Activated T-helper 1 cell treated with anti-CD3 and anti-CD28 coated beads, Interleukin-2, amount 50 U/mL, for 16 hours (primary cell): ENCODE measurements at places on chromosomes 12 and 14.

- no peak for DNase-seq
These were observed 31.8 kb downstream of the ELK3 start for GRCh38 chr12:96225994-96226399.

DNA sequence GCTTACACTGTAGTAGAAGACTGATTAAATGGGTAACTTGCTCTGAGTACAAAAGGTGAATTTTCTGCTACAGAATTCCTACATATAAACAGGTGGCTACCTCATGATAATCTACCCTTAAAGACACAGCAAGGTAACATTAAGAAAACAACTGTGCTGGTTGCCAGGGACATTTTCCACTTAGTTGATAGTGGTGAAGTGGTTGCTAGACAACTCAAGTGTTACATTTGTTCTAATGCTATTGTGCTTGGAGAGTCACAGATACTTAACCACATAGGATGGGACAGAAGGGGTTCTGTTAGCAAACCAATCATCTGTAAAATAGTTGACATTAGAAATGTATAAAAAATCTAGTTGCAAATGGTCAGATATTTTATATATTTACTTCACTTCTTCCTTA is 870.3 kb upstream of the SEL1L start:
- no peak for DNase-seq

DNA sequence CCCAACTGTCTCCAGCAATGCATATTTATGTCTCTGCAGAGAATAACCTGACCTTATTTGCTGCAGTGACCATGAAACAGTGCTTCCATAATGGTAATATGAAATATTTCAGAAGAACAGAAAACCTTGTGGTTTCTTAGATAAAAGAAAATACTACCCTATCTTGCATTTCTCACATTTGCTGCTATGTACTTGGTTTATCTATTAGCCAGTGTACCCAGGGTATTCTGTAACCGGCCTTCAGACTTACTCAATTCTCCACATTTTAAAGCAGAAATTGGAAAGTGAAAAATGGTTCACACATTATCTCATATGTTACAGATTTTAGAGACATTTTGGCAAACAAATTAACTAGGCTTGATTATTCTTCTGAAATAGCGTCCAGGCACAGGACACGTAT is 57.9 kb upstream of the CCDC91 start:
- no peak for DNase-seq

DNA sequence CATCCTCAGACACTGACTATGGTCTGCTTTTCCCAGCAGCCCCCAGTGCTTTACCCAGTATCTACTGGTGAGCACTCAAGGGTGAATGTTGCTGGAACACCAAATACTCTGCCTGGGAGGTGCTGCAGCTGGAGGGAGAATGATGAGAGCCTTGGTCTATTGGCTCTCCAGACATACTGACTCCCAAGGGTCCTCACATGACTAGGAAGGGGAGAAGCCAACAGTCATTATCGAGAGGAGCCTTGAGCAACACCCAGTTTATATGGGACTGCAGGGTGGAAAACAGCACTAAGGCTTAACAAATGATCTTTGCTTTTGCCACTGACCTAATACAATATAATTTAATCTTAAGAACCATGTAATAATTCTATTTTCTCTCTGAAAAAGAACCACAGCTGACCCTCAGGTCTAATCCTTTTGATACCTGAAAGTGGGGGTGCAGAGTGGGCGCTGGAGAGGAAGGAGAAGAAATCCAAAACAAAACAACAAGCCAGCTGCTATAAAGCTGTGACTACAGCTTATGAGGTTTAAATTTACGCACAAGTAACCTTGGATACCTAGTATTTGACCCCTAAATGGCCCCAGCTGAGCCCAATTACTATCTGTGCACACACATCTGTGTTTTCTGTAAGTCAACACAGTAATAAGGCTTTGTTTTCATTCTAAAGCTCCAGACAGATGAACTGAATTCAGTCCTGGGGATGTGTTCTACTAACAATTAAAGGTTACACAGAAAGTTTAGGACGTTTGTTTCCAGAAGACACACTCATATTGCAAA is 107.8 kb upstream of the GRIP1 start:
- no peak for DNase-seq

DNA sequence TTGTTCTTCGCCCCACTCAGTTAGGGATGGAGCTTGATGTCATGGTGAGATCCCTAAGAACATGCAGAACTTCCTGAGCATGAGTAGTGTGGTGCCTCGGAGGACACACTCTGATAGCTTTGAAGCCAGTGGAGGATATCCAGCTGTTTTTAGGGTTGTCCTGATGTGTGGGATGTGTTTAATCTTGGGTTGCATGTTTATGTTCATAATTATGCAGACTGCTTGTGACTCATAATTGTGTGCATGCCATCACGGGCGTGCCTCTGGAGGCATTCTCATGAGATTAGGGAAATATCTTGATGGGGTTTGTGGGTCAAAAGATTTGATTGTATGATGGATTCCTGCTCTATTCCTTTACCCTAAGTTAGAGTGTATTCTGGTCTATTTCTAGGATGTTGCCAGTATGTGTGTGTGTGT is 267.4 kb upstream of the PELI2 start:
- no peak for DNase-seq
